ENCODE measurements at places on chromosomes 6 and 20.

GRCh38 chr6:144158133-144158532, 7.8 kb downstream of the STX11 start:
- DNase-seq, result no peak

DNA sequence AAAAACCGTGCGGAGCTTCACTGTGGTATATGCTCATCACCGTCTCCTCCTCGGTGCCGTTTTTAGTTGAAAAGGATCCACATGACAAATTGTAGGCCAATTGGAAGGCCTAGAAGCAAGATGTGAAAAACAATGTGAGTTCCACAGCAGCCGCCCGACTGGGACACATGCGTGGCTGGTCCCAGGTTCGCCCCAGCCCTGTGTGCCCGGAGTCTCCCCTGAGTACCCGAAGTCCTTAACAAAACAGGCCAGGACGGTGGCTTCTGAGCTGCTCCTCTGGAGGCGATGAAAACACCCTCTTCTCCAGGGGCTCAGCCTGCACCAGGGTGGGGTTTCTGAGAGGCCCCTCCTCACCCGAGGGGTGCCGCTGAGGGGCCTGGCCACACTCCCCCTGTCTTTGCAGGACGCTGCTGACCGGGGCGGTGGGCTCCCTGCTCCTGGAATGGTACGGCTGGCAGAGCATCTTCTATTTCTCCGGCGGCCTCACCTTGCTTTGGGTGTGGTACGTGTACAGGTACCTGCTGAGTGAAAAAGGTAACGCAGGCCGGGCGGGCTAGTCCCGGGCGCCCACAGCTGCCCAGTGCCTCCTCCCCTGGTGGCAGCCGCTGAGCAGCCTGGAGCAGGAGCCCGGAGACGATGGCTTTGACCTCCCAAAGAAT, 9.8 kb downstream of the SLC17A9 start:
- no peak for DNase-seq

- no peak for DNase-seq
Measured at GRCh38 chr6:158518191-158519127, 41.4 kb upstream of the TMEM181 start.

DNA sequence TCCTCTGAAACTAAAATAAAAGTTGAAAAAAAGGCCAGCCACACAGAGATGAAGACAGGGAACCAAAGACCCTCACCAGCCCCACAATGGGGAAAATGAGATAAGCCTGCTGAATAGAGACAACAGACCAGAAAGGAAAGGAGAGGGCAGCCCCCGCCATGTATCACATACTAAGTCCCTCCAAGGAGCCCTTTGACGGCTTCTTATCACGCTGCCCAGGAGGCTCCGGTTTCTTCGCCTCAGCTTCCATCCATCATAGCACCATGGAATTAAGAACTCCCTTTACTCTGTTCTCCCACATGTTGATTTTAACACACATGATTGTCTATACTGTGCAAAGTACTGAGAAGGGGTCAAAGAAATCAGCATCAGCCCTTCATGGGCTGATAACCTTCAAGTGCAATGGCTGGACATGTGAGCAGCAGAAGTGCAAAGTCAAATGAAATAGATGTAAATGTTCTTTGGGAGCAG, 54.9 kb downstream of the MAP3K5 start:
- DNase-seq, result no peak

DNA sequence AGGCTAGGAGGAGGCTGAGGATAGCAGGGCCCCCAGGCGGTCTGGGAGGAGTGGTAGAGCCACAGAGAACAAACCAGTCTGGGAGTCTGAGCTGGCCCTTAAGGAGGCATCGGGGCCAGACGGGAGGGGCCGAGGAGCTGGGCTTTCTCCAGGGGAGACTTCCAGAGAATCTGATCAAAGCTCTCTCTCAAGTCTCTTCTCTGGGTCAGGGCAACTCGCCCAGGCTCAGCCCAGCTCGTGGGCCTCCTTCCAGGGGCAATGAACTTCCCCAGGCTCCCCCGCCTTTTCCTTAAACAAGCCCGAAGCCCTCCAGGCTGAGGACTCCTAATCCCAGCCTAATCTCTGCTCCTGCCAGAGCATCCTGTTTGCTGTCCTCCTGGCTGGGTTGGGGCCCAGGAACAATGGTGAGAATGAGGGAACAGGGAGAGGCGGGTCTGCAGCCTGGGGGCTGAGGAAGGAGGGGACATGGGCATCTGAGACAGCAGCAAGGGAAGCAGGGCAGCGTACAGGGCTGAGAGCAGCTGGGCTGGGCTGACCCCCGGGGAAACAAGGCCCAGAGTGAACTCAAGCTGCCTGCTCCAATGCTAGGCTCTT, 173.6 kb downstream of the ANKRD60 start:
- no peak for DNase-seq

- DNase-seq, result no peak
Measured at GRCh38 chr20:22757424-22758183, 173.2 kb upstream of the FOXA2 start.
